ENCODE measurements at places on chromosomes 5 and 9.

- DNase-seq, result no peak
Observed at GRCh38 chr9:131417264-131418142, 23.6 kb downstream of the PRRC2B start.

GRCh38 chr9:109101810-109102209 lies 17.9 kb downstream of the TMEM245 start:
- no peak for DNase-seq

GRCh38 chr5:106921567-106921966 lies 749.2 kb downstream of the EFNA5 start:
- DNase-seq, result no peak

- no peak for DNase-seq
Observed at GRCh38 chr5:73325546-73325945, 123.0 kb downstream of the FOXD1 start.

GRCh38 chr9:82082563-82082962 lies 94.0 kb downstream of the SPATA31D1 start:
- DNase-seq, result no peak

- DNase-seq, result no peak
Observed at GRCh38 chr9:137382444-137383080, 40.4 kb downstream of the EXD3 start.
